DMS79 treated with DMSO at 0.1 percent for 48 hours (cell line): ENCODE measurements at places on chromosomes 5 and 9.

- peak; percentile 38 for DNase-seq
Observed at GRCh38 chr9:19102181-19102630, 498 bp downstream of the HAUS6 start.

GRCh38 chr5:42718591-42718990 is 38.0 kb upstream of the CCDC152 start:
- DNase-seq: no peak

DNA sequence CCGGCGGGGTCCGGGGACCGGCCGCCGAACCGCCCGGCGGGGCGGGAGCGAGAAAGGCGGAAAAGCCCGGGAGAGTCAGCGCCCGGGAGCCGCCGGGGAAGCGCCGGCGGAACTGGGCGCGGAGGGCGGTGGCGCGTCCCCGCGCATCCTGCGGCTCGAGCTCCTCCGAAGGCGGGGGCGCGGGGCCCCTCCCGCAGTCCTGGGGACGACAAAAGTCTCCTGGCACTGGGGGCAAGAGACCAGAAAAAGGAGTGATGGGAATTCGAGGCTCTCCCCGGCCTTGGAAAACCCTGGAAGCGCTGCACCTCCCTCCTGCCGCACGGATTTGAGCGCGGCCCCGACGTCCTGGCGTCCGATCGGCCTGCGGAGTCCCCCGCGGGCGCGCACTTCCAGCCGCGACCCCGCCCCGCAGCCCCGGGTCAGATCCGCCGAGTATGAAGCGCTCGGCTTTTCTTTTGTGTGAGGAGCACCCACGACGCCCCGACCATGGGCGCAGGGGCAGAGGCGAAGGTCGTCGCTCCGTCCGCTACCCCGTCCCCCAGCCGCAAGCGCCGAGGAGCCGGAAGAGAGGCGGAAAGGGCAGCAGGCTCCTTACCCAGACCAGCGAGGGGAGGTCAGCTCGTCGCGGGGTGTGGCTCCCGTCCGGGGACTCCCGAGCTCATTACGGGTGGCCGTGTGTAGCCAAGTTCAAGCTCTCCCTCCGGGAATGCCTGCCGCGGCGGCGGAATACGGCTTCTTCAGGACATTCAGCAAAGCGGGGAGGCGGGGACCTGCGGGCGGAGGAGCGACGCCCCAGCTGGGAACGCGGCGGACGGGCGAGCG is at the start of gene EPB41L4A:
EPB41L4A (minus strand) TSS at position 114 of the 822 bp plus-strand sequence. CDS start 238 bp downstream, outside the sequence.
- DNase-seq: peak; percentile 40

DNA sequence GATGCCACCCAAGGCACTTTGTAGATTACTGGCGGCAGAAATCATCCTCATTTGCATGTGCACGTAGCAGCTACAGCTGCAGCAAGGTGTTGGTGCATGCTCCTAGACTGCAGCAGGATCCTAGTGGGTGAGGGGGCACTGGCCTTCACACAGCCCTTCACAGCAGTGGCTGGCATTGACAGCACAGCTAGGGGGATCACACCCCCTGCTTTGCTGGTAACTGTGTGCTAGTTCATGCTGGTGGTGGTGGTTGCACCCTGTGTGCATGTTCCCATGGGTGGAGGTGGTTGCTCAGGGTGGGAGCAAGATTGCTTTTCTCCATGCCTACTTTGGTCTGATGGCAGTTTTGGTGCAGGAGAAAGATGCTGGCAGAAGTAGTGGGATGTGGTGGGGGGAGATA is 1695.1 kb upstream of the CDH6 start:
- DNase-seq: no peak

DNA sequence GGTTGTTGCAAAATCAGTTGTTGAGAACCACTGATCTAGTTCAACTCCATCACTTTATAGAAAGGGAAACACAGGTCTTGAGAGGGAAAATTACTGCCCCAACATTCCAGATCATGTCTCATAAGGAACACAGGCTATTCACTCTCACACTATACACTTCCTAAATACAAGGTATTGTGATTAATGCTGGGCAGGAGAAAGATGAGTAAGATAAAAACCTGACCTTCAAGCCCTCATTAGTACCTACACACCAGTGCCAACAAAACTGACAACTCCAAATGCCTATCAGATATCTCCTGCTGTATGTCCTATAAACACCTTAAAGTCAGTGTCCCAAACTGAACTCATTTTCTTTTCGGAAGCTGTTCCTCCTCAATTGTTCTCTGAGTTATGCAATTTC is 8.2 kb downstream of the GNE start:
- no peak for DNase-seq

DNA sequence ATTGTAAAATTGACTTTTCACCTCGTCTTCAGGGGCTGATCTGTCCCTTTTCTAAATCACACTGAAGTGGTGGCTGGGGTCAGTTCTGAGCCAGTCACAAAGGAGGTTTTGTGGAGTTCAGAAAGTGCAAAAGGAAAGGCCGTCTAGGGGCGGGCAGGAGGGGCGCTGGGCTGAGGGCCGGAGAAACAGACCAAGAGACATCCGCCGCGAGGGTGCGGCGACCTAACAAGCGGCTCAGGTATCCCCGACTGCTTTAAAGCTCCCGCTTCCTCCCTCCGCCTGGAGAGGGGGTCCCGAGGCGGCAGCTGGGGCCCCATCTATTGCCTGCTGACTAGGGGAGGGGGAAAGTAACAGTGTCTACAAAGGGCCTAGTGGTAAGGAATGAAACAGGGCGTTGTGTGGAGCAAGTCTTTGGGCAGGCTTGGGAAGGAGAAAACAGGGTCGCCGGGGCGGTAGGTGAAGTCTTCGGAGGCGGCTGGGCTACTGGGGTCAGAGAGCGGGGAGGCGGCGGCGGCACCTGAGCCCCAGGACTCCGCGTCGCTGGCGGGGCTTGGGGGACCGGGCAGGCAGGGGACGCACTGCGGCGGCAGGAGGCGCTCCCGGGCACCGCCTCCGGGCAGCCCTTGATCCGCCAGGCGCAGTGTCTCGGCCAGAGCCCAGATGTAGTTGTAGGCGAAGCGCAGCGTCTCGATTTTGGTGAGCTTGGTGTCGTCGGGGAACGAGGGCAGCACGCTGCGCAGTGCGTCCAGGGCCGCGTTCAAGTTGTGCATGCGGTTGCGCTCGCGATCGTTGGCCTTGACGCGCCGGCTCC is 950 bp downstream of the NEUROG1 start:
- no peak for DNase-seq

GRCh38 chr5:41882765-41883164 is 12.5 kb upstream of the OXCT1 start:
- no peak for DNase-seq

GRCh38 chr9:9905736-9906135 is 707.1 kb downstream of the PTPRD start:
- no peak for DNase-seq

- DNase-seq: no peak
Observed at GRCh38 chr5:150164211-150164980, 2.2 kb upstream of the CDX1 start.

DNA sequence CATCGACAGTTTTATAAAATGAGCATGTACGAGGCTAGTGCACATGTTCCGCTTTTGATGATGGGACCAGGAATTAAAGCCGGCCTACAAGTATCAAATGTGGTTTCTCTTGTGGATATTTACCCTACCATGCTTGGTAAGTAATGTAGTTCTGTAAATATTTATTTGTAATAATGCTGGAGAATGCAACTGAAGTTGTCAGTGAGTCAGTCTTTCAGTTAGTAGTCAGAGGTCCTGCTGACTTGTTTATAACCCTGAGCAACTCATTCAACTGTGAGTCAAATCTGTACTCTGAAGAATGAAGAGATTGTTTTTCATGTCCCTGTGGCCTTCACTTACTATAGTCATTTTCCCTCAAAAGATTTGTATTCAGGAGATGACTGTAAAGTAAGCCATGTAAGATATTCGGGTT is 28.4 kb upstream of the GPR150 start:
- no peak for DNase-seq

GRCh38 chr9:127049044-127049443 is 73.4 kb downstream of the ANGPTL2 start:
- no peak for DNase-seq

DNA sequence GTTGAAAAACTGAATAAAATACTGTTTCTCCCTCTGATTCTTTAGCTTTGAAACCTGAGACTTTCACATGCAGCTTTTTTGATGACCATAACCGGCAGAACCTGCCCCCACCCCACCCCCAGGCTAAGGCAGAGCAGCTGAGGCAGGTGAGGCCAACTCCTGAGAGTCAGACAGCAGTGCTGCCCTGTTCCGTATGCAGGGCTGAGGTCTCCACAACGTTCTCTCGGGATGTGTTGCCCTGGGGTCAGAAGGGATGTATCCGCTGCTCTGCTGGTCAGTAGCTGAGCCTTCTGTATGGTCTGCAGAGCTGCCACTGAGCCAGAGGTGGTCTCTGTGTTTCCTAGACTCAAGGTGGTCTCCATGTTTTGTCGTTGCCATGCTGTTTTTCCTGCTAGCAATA is 190.5 kb downstream of the AOPEP start:
- no peak for DNase-seq

- no peak for DNase-seq
Observed at GRCh38 chr9:93108291-93109041, 12.4 kb downstream of the CARD19 start.

GRCh38 chr5:17817990-17818389 is 183.7 kb downstream of the TAF11L14 start:
- DNase-seq: no peak

- no peak for DNase-seq
Observed at GRCh38 chr5:103005276-103005675, 114.7 kb downstream of the GIN1 start.

DNA sequence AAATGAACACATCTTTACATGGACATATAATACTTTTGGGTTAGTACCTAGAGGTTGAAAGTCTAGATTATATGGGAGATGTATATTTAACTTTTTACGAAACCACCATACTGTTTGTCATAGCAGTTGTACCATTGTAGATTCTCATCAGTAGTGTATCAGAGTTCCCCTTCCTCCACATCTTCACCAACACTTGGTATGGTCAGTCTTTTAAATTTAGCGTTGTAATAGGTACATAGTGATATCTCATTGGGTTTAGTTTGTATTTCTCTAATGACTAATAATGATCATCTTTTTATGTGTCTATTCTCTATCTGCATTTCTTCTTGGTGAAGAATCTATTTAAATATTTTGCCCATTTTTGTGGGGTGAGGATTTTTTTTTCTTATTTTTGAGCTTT is 137.5 kb downstream of the NR3C1 start:
- DNase-seq: no peak

- DNase-seq: no peak
Observed at GRCh38 chr9:114156657-114157421, 1.5 kb downstream of the COL27A1 start.

GRCh38 chr5:78361631-78361993 is 1.2 kb downstream of the SCAMP1 start:
- DNase-seq: peak; percentile 35

- no peak for DNase-seq
Observed at GRCh38 chr9:133704711-133705181, 33.4 kb downstream of the SARDH start.

- no peak for DNase-seq
Observed at GRCh38 chr9:124782661-124783574, 6.0 kb downstream of the OLFML2A start.

DNA sequence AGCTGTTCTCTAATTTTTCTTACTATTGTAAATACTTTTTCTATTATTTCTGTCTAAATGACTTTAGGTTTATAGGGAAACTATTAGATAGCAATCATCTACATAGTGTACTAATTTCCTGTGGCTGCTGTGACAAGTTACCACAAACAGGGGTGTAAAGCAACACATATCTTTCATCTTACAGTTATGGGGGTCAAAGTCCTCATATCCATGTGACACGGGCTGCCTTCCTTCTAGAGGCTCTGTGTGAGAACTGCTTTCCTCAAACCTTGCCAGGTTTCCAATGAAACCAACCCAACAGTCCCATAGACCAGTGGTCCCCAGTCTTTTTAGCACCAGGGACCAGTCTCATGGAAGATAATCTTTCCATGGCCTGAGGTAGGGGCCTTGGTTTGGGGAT is 189.1 kb downstream of the ROR2 start:
- no peak for DNase-seq

DNA sequence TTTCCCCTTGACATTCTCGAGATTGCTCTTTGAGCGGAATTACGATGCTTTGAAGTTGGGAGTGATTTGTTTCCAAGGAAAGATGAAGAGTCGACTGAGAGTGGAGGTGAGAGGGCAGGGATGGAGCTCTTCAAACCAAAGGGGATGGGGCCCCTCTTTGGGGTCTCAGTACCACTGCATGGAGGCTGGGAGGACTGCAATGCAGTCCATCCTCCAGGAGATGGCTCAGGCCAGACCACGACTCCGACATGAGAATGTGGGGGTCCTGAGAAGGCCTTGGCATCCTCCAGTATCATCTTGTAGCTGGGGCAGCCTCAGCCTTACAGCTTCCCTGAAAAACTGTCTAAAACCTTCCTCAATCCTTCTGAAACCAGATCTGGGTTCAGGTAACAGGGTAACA is 51.1 kb upstream of the CDKN2AIPNL start:
- no peak for DNase-seq
